Colonic mucosa (tissue), 4 donors: ENCODE measurements at places on chromosomes 1 and 21. TPM values are rescaled to one million over a fixed set of nuclear protein-coding genes. Genes with fewer than 3 reads are reported as not detected.

ETNK2 gene
- 0.40 TPM for total RNA-seq

- DNase-seq = peak; percentile 52
Observed at GRCh38 chr1:161198897-161199431, at the start of gene ADAMTS4. TSS of gene ADAMTS4 (minus strand) at chr1:161199054. CDS start at chr1:161198627, 427 bp downstream.

KLF17 gene
- not detected for total RNA-seq

DNA sequence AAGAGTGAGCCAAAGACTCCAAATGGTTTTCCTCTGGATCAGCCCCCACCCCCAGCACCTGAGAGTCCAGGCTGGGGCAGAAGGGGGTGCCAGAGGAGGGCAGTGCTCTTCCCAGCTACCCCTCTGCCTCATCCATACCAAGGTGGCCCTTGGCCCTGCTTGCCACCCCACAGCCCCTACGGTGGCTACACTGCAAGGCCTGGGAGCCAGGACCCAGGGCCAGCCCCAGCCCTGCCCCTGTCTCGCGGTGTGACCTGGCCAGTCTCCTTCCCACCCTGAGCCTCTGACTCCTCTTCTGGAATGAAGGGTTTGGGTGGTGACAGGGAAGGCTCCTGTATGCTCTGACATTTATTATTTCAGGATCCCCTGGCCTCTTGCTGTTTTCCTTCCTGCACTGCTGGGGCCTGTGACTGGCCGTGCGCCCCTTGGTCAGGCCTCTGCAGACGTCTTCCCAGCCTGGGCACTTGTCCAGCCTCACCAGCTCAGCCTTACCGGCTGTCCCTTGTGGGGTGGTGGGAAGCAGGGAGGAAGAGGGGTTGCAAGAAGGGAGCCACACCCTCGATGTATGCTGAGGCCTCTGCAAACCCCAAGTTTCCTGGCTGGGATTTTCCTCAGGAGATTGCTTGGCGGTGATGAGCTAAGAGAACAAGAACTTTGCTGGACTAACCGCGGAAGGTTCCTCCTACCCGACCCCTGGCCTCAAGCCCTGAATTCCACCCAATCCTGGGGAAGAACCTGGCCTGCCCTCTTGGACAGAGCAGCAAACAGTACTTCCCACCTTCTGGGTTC lies 13.5 kb downstream of the ASAP3 start:
- DNase-seq = no peak

DNA sequence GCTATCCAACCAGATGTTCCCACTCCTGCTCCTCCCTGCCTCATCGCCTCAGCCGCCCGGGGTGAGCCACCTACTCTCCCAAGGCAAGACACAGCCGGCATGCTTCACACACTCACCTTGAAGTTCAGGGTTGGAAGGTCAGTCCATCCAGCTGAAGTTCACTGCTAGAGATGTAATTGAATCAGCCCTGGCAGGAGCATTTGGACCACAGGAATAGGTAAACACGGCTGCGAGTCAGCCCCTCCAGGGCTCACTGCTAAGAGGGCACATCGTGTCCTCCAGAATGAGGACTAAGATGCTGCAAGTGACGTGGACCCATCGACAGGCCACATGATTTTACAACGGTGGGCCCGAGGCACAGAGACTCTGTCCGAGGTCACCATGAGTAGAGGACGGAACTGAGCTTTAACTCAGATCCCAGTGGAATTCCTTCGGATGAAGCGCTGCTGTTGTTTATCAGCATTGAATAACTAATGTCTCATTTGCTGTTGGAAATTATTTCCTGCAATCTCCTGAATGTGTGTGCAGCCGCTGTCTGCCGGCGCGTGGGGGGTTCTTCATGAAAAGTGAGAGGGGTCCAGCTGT lies 41.9 kb downstream of the RSPH1 start:
- no peak for DNase-seq

GRCh38 chr1:43366601-43367025 lies 1.2 kb downstream of the ELOVL1 start:
- DNase-seq = no peak

- no peak for DNase-seq
Observed at GRCh38 chr1:8727809-8728213, 89.6 kb downstream of the RERE start.

ATP1A1 gene
- total RNA-seq = 936 TPM

NBPF6 gene
- not detected for total RNA-seq

DNA sequence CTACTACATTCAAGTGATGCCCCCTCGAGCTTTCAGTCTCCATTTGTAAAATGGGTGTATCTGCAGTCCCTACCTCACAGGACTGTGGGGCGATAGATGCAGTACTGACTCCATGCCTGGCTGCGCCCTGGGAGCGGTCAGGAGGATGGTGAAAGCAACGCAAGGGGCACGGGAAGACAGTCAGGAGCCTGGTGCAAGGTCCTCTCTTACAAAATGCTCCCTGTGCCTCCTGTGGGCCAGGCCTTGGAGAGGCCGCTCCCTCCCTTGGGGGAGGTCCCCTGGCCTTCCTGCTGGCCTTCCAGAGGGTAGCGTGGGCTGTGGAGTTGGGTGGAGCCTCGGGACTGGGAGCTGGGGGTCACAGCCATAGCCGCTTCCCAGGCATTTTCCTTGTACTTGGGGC lies 21.6 kb downstream of the FAM151A start:
- DNase-seq = no peak

- no peak for DNase-seq
Observed at GRCh38 chr1:186102547-186103148, 272.4 kb downstream of the TPR start.

CD5L gene
- total RNA-seq = not detected

- DNase-seq = no peak
Observed at GRCh38 chr1:178371235-178371634, 125.5 kb downstream of the CLEC20A start.

- DNase-seq = no peak
Observed at GRCh38 chr1:54403808-54404261, 2.4 kb downstream of the SSBP3 start.

GRCh38 chr1:86788300-86789206 lies 84.2 kb downstream of the SH3GLB1 start:
- DNase-seq = no peak

GRCh38 chr1:209647156-209647555 lies 5.1 kb downstream of the LAMB3 start:
- DNase-seq = no peak

- no peak for DNase-seq
Observed at GRCh38 chr1:239722035-239722434, 335.7 kb downstream of the CHRM3 start.

DNA sequence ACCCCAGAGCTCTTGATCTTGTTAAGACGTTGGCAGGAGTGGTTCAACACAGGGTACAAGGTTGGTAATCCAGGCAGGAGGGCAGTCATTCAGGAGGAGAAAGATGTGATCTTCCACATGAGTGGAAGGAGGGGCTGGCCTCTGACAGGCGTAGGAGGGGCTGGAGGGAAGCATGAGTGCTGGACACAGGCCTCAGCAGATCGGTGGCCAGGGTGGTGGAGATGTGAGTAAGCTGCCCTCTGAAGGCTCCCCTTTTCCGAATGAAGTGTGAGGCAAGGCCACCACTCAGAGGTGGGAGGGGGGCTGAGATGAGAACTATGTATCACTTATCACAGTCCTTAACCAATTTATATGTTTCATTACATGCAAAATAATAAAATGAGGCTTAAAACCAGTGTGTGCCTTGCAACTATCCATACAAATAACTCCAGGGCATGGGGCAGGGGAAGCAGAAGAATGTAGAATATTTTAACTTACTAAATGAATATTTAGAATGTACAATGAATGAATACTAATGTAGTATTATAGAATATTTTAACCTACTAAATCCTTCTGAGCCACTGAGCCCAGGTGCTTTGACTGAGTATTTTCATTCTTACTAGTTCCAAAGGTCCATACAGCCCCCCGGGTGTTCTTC lies 103.5 kb upstream of the TLR5 start:
- DNase-seq = no peak

- no peak for DNase-seq
Observed at GRCh38 chr1:177278626-177279390, 108.0 kb downstream of the BRINP2 start.

HMGCS2 gene
- total RNA-seq = 374 TPM

GRCh38 chr21:45443595-45444181 lies 38.7 kb downstream of the COL18A1 start:
- DNase-seq = no peak

GRCh38 chr1:116854403-116854690 lies 55.4 kb upstream of the PTGFRN start:
- no peak for DNase-seq

- no peak for DNase-seq
Observed at GRCh38 chr1:15957221-15958095, 18.4 kb downstream of the ZBTB17 start.

GRCh38 chr21:32381571-32381970 lies 11.2 kb downstream of the URB1 start:
- no peak for DNase-seq

DNA sequence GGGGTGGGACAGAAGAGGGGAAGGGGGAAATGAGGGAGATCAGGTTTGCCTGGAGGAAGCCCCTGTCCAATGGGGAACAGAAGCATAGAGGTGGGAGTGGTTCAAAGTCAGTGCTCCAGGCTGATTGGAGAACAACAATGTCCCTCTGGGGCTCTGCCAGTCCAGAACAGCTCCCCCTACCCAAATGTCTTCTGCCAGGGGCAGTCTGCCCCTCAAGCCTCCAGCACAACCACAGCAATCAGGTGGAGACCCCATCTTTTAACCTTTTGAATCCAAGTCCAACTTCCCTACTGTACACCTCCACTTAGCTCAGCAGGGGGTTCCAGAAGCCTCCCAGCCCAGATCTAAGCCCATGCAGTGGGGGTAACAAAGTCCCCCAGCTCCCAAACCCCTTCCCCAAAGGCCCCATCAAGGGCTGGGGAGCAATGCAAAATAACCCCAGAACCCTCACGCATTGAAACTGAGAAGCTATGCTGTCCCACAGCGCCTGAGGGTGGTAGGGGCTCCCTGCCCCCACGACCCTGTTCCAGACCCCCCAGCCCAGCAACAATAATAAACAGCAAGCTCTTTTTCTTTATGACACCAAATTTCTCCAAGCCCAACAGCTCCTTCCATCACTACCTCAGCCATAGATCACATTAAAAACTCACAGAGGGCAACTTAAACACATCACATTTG lies 3.3 kb downstream of the AHDC1 start:
- no peak for DNase-seq

- DNase-seq = no peak
Observed at GRCh38 chr21:38133240-38133639, 123.6 kb upstream of the KCNJ15 start.

DNA sequence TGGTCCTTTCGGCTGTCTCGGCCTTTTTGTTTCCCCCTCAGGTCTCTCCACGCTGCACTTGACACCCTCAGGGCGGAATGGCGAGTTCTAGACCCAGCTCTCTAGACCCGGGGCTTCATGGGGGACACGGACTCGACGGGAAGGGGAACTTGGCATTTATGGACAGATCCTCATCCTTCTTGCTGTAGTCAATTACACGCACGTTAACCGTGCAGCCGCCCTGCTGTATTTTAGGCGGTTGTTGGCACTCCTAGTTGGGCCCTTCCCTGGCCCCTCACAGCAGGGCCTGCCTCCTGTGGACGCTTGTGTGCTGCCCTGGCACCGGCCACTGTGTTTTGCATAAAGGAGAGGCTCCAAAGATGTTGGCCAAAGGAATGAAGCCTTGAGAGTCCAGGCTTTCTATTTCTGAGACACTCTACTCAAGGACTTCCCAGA lies 558 bp upstream of the BTG3 start:
- peak; percentile 41 for DNase-seq

RGS13 gene
- total RNA-seq = 1.0 TPM

ETV3L gene
- not detected for total RNA-seq

DNA sequence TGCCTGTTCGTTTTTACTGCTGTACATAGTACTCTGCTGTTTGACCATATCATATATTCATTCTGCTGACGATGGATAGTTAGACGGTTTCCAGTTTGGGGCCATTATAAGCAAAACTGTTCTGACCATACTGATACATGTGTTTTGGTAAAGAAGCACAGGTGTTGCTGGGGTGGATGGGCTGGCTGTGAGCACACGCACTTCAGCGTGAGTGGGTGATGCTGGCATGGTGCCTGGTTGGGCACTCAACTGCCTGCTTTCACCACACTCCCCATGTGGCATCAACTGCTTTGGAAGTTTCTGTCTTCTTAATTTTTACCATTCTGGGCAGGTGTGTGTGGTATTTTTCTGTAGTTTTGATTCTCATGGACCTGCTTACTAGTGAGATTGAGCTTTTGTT lies 37.3 kb downstream of the ADARB1 start:
- no peak for DNase-seq

GRCh38 chr1:164767752-164768402 lies 208.9 kb downstream of the PBX1 start:
- DNase-seq = no peak

B3GALT2 gene
- total RNA-seq = 0.80 TPM

NES gene
- 8.1 TPM for total RNA-seq

SLC6A9 gene
- 26.1 TPM for total RNA-seq

GRCh38 chr1:27117733-27118439 lies 37.0 kb downstream of the SLC9A1 start:
- DNase-seq = no peak

SPATA21 gene
- not detected for total RNA-seq

- no peak for DNase-seq
Observed at GRCh38 chr21:41188486-41189149, 20.7 kb downstream of the BACE2 start.

- no peak for DNase-seq
Observed at GRCh38 chr1:47223921-47224675, 7.9 kb downstream of the TAL1 start.

- no peak for DNase-seq
Observed at GRCh38 chr1:87961992-87962391, 633.3 kb downstream of the LMO4 start.

DNA sequence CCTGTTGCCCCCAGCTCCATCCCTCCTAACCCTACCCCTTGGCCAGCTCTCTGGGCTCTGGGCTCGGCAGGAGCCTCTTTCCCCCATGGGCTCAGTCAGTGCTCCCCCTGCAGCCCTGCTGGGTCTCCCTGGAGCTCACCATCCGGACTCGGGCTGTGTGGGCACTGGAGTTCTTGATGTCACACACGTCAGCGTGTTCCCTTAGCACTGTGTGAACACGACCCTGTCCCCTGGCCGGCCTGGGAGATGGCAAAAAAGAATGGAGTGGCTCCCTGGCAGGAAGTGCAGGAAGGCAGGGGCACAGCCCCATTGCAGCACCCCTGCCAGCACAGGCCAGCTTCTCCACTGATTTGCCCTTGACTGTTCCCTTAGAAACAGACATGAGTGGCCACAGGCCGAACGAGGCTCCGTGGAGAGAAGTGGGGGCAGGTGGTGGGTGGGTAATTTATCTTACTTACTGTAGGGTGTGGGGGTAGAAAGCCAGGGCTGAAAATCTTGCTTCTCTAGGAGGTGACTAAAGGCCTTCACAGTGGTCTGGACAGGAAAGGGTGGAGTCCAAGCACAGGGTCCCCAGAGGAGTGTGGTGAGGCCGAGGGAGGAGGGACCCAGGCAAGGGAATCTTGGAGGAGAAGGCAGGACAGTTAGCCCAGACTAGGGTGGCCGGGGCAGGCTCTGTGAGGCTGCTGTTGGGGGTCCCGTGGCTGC lies 381.7 kb upstream of the VAMP3 start:
- DNase-seq = no peak

GRCh38 chr1:215181518-215181917 lies 99.0 kb downstream of the KCNK2 start:
- DNase-seq = no peak
